ENCODE measurements at places on chromosomes 6 and 20.

GRCh38 chr6:137784583-137784982 lies 82.5 kb upstream of the TNFAIP3 start:
- no peak for DNase-seq

DNA sequence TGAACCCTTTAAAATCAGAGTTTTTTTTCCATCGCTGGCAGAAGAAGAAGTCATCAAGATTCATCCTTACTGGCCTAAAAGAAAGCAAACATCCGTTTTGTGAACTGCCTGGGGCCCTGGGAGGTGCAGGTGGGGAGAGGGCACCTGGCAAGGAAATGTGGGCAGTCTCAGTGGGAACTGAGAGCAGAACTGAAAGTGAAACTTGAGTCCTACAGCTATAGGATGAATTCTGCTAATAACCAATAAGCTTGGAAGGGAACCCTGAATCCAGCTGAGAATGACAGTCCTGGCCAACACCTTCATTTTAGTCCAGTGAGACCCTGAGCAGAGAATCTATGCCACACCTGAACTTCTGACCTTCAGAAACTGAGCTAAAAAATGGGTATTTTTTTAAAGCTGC lies 130.1 kb upstream of the ASCC3 start:
- DNase-seq: no peak

GRCh38 chr20:22815206-22815551 lies 219.9 kb upstream of the SSTR4 start:
- DNase-seq: no peak

- peak; percentile 73 for DNase-seq
Observed at GRCh38 chr20:58652606-58653294, 1.7 kb downstream of the STX16 start.

GRCh38 chr6:79604583-79605037 lies 26.5 kb upstream of the SH3BGRL2 start:
- no peak for DNase-seq

DNA sequence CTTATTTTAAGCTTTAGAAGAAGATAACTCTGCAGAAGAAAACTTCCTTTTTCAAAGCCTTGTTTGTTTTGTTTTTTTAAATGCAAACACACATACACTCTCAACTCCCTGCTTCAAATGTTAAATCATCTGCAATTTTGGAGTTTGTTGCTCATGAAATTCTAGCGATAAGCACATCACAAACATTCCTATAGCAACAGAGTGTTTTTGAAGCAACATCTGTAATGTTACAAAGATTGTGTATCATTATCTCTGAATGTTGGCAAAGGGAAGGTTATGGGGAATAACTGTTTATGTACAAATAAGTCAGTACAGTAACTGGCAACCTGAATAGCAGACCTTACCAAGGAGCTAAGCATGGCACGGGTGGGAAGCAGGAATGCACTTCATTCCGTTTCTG lies 84.8 kb upstream of the MRPS10 start:
- no peak for DNase-seq

GRCh38 chr6:87482366-87482765 lies 9.6 kb downstream of the SLC35A1 start:
- DNase-seq: no peak

DNA sequence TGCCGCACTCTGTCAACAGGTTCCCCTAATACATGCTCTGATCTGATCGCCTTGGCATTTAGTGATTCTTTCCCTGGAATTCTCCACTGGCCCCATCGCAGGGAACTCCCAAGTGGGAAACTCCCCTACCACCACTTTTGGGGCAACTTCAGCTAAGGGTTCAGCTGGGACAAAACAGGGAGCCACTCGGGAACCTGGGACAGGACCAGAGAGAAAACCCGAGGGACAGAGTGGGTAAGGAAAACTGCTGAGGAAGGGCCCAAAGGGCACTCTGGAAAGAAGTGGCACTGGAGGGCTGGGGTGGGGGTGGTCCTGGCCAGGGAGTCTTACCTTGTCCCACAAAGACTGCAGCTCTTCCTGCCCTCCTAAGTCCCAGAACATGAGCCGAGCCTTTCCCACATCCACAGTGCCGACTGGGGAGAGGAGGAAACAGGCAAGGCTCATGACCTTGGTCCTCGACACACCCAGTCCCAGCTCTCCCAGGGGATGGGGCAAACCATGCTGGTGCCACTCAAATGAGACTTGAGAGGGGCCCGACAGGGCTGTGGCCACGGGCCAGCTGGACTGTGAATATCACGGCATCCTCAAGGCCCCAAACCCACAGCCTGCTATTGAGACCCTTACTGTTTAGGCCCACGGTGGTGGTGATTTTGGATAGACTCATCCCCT lies 1.6 kb downstream of the ARFRP1 start:
- DNase-seq: no peak

GRCh38 chr20:48064929-48065328 lies 279.6 kb upstream of the SULF2 start:
- no peak for DNase-seq

GRCh38 chr6:34323300-34323699 lies 69.2 kb downstream of the NUDT3 start:
- no peak for DNase-seq

- no peak for DNase-seq
Observed at GRCh38 chr6:36997811-36998722, 7.4 kb upstream of the FGD2 start.

- DNase-seq: no peak
Observed at GRCh38 chr6:17450832-17451231, 57.4 kb downstream of the CAP2 start.

Measured in immature natural killer cell (primary cell).